ENCODE measurements at places on chromosomes 5 and 9.

DNA sequence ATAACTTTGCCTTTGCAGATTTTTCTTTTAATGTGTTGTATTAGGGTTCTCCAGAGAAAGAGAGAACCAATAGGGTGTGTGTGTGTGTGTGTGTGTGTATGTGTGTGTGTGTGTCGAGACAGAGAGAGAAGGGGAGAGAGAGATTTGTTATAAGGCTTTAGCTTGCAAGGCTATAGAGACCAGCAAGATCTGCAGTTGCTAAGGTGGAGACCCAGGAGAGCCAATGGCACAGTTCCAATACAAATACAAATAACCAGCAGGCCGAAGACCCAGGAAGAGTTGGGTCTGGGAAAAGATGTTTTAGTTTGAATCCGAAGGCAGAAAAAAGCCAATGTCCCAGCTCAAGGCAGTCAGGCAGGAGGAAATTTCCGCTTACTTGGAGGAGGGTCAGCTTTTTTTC, 23.0 kb downstream of the TMOD1 start:
- no peak for DNase-seq

DNA sequence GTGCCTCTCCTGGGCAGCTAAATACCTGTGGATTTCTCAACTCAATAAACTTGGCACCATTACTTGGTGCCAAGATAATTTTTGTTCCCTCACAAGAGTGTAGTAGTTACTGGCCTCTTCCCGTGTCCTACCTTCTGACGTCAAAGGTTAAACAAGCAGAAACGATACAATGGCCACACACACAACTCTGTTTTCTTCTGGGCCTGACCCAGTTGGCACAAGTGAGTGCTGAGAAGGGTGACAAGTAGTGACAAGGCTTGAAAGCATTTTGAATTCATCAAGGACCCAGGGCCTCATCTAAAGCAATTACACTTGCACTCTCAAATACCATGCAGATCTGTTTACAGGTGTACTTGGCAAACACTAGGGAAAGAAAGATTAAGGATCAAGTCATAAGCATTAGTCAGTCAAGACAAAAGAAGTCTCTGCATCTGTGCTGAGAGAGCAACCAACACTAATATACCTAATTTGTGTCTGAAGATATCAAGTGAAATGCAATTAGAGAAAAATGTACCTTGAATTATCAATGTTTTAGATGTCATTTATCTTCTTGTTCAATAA, 30.8 kb downstream of the RASEF start:
- DNase-seq: no peak

DNA sequence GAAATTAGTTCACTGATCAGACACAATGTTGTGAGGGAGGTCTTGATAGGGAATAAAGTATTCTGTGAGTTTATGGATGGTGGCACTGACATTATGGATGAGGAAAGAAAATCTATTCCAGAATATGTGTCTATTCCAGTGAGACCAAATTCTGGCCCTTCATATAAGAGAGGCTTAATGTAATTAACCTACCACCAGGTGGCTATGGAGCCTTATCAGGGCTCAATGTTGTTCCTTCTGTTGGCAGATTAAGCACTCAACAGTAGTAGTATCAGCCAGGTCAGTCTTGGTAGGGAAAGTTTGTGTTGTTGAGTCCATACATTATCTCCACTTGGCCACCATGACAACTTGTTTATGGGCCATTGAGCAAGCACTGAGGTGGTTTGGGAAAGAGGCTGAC, 41.7 kb upstream of the BARX1 start:
- DNase-seq: no peak

- peak; percentile 83 for DNase-seq
These were observed 101.4 kb downstream of the ARHGAP26 start for GRCh38 chr5:142871363-142872193.

GRCh38 chr9:97889941-97890887, 32.1 kb downstream of the TRMO start:
- DNase-seq: peak; percentile 49

DNA sequence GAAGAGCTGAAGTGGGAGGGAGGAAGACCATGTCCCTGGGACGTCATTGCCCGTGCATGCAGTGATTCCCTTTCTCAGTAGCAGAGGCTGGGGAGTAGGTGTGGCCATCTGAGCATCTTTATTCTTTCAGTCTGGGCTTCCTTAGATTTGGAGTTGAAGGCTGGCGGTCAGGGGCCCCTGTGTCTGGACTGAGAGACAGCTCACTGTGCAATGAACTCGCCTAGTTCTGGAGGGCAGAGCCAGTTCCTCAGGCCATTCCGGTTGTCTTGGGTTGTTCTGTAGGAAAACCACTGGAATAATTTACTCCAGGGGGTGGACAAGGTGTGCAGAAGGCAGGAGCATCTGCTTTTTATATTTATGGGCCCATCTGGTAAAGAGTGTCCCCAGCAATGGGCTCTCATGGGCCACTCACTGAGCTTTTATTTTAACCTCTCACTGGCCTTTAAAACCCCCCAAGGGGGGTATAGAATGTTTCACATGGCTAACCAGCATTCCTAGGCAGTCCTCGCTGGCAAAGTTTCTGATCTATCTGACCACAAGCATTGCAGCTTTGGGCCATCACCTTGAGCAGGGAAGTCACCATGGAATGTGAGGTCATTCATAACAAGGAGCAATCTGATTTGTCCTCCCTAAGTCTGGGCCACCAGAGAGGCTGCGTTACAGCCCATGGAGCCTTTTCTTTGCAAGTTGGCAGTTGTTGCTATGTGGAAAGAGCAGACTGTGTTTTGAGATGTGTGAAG, 9.2 kb downstream of the STC2 start:
- DNase-seq: no peak

GRCh38 chr5:116738239-116738614, 163.6 kb upstream of the SEMA6A start:
- no peak for DNase-seq

DNA sequence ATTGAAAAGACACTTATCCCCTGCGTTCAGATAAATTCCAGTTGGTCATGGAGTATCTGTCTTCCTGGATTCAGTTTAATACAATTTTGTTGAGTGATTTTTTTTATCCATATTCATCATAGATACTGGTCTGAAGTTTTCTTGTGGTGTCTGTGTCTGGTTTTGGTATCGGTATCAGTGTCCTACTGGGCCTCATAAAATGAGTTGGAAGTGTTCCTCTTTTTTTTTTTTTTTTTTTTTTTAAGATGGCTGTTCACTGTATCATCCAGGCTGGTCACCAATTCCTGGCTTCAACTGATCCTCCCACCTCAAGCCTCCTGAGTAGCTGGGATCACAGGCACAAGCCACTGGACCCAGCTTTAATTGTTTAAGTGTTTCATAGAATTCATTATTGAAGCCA, 2.9 kb upstream of the CAMSAP1 start:
- no peak for DNase-seq

GRCh38 chr5:150323092-150323491, 20.4 kb upstream of the ARSI start:
- DNase-seq: no peak

DNA sequence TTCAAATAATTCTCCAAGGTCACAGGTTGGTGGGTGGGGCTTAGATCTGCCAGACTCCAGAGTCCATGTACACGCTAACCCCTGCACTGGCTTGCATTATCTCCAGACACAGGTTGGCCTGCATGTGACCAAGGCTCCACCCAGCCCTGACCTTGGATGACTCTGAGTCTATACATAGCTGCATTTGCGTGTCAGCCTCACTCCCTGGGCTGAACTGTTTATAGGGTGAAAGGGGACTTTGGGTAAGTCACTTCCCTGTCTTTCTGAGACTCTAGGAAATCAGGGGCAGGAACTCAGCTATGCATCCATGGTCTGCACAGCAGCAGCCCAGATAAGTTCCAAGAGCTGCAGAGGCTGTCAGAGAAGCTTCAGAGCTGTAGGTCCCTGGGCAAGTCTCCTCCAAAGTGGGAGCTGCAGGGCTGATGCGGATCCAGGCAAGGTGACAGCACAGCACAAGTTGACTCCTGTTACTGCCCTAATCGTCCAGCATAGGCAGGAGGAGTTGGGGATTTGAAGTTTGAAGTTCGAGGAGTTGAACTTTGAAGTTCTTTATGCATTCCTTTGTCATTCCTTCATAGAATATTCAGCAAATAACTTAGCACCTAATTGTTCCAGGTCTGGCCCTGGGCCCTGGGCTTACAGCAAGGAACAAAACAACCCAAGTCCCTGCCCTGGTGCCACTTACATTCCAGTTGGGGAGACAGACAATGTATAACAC, 53.4 kb downstream of the SLC22A5 start:
- peak; percentile 53 for DNase-seq

DNA sequence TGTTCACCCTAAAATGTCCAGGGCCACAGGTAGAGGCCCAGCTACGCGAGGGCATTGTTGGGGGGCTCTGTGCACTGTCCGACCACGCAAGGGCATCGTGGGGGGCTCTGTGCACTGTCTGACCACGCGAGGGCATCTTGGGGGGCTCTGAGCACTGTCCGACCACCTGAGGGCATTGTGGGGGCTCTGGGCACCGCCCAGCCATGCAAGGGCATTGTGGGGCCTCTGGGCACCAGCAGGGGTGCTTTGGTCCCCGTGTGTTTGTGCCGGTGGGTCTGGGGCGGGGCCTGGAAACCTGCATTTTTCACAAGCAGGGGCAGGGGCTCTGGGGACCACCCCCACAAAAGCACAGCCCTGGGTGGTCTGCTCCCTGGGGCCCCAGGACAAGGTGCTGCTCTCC, 41.5 kb upstream of the RXRA start:
- no peak for DNase-seq

DNA sequence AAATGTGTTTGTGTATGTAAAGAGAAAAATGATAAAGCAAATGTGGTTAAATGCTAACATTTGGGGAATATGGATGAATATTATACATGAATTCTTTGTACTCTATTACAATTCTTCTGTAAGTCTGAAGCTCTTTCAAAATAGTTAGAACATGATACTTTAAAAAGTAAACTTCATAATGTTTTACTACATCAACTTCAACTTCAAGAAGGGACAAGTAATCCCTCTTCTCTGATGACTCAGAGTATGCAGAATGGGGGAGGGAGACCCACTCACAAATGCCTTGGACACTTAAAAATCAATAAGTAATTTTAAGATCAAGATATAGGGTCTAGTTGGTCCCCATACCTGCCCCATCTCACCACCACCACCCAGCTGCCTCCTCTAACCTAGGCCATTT, 162.4 kb downstream of the ESM1 start:
- no peak for DNase-seq

GRCh38 chr9:36960575-36960955, 73.5 kb downstream of the PAX5 start:
- no peak for DNase-seq

DNA sequence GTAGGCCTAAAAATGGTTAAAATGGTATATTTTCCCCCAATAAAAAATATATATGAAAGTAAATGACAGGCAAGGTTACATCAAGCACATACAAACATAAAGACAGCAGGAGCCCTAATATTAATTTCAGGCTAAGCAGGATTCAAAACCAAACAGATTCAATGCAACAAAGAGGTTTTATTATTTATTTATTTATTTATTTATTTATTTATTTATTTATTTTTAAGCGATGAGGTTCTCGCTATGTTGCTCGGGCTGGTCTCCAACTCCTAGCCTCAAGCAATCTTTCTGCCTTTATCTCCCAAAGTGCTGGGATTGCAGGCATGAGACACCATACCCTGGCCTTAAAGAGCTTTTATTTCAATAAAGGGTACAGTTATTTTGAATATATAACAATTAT, 106.4 kb upstream of the SHB start:
- DNase-seq: no peak

- no peak for DNase-seq
These were observed 40.6 kb downstream of the USP20 start for GRCh38 chr9:129875687-129876395.

- DNase-seq: no peak
These were observed 416.1 kb upstream of the IZUMO3 start for GRCh38 chr9:24961762-24962161.

DNA sequence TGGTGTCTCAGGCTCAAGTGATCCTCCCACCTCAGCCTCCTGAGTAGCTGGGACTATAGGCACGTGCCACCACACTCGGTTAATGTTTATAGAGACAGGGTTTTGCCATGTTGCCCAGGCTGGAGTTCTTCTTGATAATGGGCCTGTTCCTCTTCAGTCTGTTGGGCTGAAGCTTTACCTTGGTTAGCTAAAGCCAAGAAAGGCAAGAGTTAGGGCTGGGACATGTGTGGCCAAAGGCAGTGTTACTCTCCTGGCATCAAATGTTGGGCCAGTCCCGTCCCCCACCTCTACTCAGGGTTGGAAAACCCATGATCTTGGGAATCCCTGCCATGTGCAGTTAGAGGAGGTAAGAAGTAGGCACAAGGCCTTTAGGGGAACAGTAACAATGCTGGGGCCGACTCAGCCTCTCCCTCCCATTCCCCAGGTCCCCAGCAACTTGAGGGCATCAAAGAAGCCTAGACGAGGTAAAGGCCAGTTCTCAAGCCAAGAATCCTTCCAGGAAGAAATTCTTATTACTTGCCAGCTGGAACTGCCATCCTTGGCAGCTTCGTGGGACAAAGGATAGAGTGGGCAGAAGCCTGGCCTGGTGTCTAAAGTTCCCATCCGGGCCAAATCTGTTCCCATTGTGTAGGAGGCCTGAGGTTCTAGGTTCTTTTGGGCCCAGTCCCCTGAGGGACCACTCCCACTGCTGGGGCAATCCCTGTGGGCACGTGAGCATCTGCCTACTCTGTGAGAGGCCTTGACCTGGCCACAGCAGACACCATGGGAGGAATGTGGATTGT, 4.5 kb downstream of the EGR1 start:
- DNase-seq: no peak

All from testis (tissue), 5 donors.